IMR-90 (cell line): ENCODE measurements at places on chromosomes 1 and 21. TPM values are rescaled to one million over a fixed set of nuclear protein-coding genes. Genes with fewer than 3 reads are reported as not detected.

COL6A2 gene
- total RNA-seq: 208 and 222 TPM in 2 replicates

LCA5L gene
- total RNA-seq: 0.18 and 0.28 TPM in 2 replicates

GBP1 gene
- total RNA-seq: 108 and 118 TPM in 2 replicates

MPL gene
- total RNA-seq: not detected in 2 replicates

EFNA1 gene
- total RNA-seq: 0.28 and 0.90 TPM in 2 replicates

C2CD4D gene
- total RNA-seq: not detected in 2 replicates

PTPN14 gene
- total RNA-seq: 31.7 and 42.8 TPM in 2 replicates

DISP3 gene
- not detected in 2 replicates for total RNA-seq

CPT2 gene
- 14.2 and 16.0 TPM in 2 replicates for total RNA-seq

C1QC gene
- total RNA-seq: not detected in 2 replicates

UBE2U gene
- not detected in 2 replicates for total RNA-seq

DPM3 gene
- 29.0 and 30.6 TPM in 2 replicates for total RNA-seq

VWA1 gene
- 0.83 and 1.1 TPM in 2 replicates for total RNA-seq

C1orf105 gene
- not detected in 2 replicates for total RNA-seq

TMEM234 gene
- total RNA-seq: 10.0 and 10.8 TPM in 2 replicates

PTPRC gene
- total RNA-seq: not detected in 2 replicates
